Brain pericyte (primary cell): ENCODE measurements at places on chromosomes 13 and 19.

- DNase-seq, result no peak
Measured at GRCh38 chr19:47005873-47006272, 13.8 kb upstream of the NPAS1 start.

DNA sequence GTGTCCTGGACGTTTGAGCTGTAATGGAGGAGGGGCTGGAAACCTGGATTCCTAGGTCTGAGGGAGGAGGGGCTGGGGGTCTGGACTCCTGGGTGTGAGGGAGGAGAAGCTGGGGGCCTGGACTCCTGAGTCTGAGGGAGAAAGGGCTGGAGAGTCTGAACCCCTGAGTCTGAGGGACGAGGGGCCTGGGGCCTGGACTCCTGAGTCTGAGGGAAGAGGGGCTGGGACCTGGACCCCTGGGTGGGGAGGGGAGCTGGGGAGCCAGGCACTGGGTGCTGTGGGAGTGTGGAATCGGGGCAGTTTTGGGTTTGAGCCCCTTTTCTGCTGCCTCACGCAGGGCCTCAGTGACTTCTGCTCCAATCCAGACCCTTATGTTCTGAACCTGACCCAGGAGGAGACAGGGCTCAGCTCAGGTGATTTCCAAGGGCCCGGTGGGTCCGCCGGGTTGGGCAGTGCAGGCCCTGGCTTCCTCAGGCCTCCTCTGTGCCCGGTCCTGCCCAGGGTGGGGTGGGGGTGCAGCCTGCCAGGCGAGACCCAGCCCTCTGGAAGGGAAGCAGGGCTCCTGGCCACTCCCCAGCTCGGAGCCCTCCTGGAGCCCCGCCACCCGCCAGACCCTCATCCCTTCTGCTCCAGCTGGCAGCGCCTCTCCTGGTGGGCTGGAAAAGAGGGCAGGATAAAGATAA is 14.4 kb downstream of the TTYH1 start:
- DNase-seq, result no peak

- no peak for DNase-seq
Measured at GRCh38 chr19:56094449-56094848, 26.6 kb downstream of the ZNF787 start.

DNA sequence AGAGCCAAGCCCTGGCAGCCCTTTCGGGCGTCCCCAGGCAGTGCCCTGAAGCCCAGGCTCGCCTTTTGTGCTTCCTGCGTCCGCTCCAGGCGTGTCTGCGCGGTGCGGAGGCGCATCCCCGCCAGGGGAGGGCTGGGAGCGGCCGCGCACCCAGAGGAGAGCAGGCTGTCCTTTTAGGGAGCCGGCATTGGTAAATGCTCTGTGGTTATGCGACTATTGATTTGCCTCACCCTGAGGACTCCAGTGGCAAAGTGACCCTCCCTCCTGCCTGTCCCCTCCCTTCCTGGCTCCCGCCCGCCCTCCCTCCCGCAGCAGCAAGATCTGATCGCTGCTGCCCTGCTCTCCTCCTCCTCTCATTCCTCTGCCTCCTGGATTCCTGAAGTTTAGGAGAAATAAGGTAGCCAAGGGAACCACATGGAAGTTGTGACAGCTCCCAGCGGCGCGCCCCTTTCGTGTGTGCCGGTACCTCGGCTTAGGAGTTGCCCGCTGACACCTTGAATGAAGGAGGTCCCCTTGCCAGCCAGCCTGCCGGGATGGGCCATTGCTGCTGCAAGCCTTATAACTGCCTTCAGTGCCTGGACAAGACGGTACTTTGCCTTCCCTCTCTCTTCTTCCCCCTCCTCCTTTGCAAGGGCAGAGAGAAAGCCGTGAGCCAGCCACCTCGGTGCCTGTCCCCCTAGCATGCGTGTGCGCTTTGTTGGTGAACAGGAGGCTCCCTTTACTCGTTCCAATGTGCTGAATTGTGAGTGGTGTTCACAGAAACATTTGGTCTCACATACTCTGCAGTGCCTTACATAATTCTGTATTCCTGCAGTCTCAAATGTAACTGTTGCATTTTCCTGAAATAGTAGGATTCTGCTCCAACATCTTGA is 166.9 kb downstream of the SLC7A1 start:
- no peak for DNase-seq

DNA sequence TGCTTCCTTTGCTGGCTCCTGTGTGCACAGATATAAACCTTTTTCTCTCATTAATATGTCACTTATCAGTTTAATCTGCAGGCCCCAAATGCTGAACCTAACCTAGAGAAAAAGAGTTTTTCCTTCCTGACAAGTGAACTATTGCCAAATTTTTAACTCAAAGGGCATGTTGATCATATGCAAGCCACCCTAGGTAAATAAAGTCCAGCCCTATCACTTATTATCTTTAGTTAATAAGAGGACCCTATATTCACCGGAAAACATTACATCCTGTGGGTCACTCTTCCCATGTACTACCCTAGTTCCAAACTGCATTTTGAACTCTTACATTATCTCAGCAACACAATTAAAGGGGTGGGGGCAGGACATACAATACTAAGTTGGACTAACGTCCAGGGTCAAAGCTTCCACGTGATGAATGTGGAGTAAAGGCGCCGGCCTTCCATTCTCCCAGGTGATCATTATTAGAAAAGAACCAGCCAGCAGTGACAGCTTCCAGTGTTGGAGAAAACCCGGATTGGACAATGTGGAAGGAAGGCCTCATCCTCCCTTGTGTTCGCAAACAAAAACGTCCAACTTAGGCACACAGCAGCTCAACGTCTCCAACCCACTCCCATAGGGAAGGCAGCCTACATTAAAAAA is 86.6 kb downstream of the STK24 start:
- no peak for DNase-seq

DNA sequence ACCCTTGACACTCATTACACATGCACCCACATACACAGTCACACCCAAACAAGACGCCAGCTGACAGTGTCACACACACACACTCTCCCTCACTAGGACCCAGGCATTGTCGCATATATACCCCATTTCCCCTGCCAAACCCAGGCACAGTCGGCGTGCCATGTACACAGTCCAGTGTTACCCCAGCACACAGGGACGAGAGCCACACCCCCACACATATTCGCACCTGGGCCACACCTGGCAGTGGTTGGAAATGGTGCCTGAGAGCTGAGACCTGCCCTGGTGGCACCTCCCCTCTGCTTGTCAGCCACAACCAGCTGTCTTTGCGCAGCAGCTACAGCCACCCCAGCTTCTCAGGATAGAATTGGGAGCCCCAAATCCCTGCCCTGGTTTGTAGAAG is 9.0 kb downstream of the NFIX start:
- no peak for DNase-seq

GRCh38 chr13:91242652-91243051 is 104.8 kb upstream of the MIR17HG start:
- DNase-seq, result no peak

DNA sequence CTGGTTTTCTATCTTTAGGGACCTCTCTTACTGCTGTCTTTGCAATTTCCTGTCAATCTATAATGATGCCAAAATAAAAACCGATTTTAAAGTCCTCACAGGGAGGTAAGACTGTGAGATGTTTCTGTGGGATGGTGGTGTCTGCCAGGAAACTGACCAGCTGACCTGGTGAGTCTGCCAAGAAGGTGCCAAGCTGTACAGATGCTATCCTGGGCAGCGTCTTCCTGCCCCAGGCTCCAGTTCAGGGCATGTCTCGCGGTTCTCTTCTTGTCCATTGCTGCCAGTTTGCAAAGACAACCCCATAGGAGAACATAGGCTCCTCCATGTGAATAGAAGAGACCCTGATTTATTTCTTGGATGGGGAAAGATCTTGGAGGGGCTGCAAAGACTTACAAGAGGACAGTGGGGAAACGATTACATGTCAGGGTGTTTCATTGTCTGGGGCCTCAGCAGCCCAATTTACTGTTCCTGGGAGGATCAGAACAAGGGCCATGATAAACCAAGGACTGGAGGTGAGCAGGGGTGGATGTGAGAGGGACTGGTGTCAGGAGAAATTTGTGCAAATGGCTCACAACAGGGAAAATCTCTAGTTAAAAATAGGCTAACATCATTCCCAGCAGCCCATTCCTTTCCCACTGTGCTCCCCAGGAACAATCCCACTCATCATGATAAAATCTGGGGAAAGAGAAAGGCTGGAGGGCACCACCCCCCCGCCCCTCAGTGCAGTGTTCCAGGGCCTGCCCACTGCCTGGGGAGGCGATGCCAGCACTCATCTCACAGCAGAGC is 42.7 kb upstream of the VSTM2B start:
- no peak for DNase-seq

- DNase-seq, result no peak
Measured at GRCh38 chr13:113275387-113275786, 21.7 kb upstream of the LAMP1 start.

GRCh38 chr13:84279166-84279565 is 396.9 kb upstream of the SLITRK1 start:
- no peak for DNase-seq

- DNase-seq, result no peak
Measured at GRCh38 chr19:56995303-56995702, 124.5 kb upstream of the USP29 start.

DNA sequence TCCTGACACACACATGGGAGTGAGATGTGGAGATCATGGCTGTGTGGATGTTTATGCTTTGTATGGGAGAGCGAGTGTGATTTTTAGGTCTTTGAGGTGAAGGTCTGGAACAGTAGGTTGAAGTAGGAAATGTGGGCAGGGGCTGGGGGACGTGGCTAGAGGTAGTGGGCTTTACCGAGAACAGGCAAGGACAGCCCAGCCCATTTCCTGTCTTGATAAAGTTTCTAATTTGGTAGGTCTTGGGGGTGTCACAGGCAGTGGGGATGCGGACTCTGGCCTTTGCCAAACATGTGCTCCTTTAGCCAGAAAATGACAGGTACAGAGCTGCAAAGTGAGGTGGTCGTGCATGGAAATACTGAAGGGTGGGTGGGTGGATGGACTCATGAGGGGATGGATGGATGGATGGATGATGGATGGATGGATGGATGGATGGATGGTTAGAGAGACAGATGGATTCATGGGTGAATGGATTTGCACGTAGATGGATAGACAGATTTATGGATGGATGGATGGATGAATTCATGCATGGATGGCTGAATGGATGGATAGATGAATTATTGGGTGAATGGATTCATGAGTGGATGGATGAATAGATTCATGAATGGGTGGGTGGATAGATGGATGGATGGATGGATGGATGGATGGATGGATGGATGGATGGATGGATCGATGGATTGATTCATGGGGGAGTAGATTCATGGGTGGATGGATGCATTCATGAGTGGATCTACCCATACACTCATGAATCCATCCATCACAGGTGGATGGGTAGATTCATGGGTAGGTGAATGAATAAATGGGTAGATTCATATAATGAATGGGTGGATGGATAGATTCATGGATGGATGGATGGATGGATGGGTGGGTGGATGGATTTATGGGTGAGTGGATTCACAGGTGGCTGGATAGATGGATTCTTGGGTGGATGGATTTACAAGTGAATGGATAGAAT is 69.3 kb upstream of the USE1 start:
- DNase-seq, result no peak

DNA sequence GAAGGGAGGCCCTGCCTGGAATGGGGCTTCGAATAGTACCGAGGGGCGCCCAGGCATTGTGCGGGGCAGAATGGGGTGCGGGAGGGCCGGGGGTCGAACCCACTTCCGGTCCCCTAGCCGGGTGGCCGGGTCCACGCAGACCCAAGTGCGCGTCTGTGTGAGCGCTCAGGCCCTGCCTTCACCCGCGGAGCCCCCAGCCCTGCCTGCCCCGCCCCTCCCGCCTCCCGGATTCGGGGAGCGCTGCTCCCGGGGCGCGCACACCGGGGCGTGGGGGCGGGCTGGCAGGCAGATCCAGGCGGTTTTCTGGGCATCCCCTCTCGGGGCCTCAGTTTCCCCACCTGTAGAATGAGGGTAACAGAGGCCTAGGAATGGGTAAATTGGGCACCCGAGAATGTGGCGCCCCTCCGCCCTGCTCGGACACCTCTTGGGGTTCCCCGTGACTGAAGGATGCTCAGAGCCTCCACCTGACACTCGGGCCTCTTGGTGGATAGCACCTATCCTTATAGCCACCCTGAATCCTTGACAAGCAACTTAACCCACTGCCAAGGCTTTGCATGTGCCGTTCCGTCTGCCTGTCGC is 682 bp downstream of the PIK3R2 start:
- no peak for DNase-seq

DNA sequence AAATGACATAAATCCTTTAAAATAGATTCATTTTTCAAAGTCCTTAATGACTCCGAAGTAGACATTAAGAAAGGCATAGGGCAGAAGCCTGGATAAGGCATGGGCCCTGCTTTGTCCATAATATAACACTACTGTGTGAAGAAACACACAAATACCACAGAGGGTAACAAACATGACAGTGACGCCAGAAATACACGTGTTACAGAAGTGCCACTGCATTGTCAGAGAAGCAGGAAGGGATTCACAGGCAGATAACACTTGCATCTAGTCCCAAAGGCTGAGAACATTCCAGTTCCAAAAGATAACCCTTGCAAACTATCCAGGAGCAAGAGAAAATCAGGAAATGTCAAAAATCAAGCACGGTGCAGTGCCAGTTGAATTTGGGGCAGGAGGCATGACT is 633.2 kb downstream of the LIG4 start:
- DNase-seq, result no peak

GRCh38 chr13:111663505-111663904 is 343.1 kb downstream of the TEX29 start:
- no peak for DNase-seq

DNA sequence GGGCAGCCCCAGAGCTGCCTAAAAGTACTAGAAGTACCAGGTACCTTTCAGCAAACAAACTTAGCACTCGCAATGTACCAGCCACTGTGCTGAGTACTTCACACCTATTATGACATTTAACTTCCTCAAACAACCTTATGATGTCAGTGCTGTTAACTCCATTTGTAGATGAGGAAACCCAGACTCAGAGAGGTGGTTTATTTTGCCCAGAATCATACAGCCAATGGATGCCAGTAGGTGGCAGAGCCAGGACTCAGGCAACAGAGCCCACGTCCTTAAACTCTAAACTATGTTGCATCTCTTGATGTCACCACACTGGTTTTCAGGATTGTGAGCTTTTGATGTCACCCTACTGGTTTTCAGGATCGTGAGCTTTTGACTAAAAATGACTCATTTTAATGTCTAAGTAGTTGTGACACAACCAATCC is 78.9 kb downstream of the FLT1 start:
- DNase-seq, result no peak

- DNase-seq, result no peak
Measured at GRCh38 chr13:39847336-39847735, 191.9 kb downstream of the COG6 start.

GRCh38 chr13:102768909-102769308 is 4.7 kb downstream of the TEX30 start:
- no peak for DNase-seq

- no peak for DNase-seq
Measured at GRCh38 chr19:4443966-4444764, 13.4 kb downstream of the UBXN6 start.

GRCh38 chr13:71902676-71903075 is 35.7 kb upstream of the DACH1 start:
- DNase-seq, result no peak

DNA sequence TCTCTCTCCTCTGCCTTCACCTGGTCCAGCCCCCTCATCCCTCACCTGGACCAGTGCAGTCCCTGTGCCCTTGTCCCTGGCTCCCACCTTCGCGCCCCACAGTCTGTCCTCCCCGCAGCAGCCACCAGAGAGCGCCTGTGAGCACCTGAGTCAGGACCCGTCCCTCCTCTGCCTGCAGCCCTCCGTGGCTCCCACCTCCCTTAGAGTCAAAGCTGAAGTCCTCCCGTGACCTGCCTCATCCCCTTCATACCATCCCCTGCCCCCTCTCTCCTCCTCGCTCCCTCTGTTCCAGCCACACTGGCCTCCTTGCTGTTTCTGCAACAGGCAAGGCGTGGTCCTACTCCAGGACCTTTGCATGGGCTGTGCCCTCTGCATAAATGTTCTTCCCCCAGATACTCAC is 10.3 kb downstream of the CELF5 start:
- DNase-seq, result no peak

GRCh38 chr13:39688278-39688677 is 32.8 kb downstream of the COG6 start:
- DNase-seq, result no peak
